ENCODE measurements at places on chromosomes 1 and 21. TPM values are rescaled to one million over a fixed set of nuclear protein-coding genes. Genes with fewer than 3 reads are reported as not detected.

GRCh38 chr1:65309304-65310077 lies at the start of gene DNAJC6:
TSS of gene DNAJC6 (plus strand) at chr1:65309543. CDS start at chr1:65309746, 203 bp downstream.
- peak; percentile 34 for DNase-seq

- DNase-seq: no peak
Observed at GRCh38 chr21:33988237-33989017, 72.8 kb upstream of the ATP5PO start.

DNA sequence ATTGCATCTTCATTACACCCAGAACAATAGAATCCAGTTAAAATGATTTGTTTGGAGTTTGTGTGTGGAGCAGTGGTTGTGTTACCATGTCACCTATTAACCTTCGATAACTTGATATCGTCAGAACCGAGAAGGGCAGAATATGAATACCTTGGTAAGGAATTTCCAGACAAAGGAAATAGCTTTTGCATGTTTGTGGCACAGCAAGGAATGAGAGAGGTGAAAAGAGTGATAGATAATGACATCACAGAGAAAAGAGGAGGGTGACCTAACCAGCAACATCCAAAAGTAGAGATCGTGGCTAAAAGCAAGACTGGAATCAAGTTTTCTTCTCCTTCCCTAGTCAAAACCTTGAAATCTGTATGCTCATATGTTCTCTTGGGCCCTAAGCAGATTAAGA lies 244.6 kb upstream of the NEGR1 start:
- DNase-seq: peak; percentile 28

DNA sequence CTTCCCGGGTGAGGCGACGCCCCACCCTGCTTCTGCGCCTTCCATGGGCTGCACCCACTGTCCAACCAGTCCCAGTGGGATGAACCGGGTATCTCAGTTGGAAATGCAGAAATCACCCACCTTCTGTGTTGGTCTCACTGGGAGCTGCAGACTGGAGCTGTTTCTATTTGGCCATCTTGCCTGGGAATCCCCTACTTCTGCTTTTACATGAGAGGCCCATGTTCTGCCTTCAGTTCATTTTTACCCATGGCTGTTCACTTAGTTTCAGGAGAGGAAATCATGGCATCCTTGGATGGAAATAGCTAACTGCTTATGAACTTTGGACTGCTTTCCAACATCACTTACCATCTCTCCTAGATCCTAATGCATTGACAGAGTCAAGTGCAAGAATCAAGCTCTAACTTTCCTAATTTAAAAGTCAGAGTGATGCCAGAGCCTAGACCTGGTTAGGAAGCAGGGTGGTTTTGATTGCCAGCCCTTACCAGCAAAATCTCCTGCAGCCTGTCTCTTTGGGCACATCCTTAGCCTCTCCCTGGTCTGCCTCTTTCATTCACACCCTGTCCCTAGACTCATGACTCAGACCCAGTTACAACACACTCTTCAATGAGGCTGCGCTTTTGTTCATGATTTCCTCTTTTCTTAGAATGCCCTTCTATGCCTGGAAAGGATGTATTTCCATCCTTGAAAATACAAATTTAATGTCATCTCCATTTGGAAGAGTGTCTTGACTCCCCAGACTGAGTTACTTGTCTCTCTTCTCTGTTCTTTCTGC lies 137.2 kb downstream of the KCTD3 start:
- DNase-seq: peak; percentile 22

DNA sequence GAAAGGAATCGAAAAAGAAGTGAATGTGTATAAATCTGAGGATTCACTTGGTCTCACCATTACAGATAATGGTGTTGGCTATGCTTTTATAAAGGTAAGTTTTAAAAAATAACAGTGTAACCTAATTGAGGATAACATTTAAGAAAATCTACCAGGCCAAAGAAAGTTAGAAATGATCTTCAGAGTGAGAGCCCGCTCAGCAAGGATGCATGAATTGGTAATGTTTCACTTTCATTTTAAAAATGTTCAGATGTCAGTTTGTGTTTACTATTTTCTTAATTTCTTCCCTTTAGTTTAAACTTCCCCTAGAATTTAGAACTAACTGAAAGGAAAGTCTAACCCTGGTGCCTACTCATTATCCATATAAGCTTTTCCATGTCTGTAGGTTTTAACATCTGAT lies 35.0 kb downstream of the GIPC2 start:
- no peak for DNase-seq

- no peak for DNase-seq
Observed at GRCh38 chr1:2229037-2229864, 1.1 kb downstream of the SKI start.

DNA sequence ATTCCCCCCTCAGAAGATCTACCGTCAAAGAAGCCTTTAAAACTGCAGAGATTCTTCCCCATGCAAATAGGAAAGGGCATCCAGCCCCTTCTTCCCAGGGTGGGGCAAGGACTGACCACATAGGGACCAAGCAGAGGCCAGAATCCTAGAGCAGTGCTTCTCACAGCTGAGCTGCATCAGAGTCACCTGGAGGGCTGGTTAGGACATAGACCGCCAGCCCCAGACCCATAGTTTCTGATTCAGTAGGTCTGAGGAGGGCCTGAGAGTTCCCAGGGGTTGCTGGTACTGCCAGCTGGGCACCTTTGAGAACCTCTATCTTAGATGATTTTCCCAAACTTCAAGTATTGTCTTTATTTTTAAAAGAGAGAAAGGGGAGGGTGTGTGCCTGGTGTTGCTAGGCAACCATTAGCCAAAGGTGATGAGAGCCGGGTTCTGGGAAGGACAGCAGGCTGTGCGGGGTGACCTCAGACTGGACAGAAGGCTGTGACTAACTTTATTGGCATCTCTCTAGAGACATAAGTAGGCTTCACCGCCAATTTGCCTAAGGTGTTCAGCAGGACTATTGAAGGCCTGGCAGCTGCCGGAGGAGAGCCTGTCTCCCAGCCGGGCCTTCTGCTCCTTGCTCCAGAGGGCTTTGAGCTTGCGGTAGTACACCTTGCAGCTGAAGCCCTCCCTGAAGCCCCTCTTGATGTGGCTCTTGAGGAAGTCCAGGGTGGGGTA lies 3.0 kb downstream of the SPATA46 start:
- peak; percentile 91 for DNase-seq

DNA sequence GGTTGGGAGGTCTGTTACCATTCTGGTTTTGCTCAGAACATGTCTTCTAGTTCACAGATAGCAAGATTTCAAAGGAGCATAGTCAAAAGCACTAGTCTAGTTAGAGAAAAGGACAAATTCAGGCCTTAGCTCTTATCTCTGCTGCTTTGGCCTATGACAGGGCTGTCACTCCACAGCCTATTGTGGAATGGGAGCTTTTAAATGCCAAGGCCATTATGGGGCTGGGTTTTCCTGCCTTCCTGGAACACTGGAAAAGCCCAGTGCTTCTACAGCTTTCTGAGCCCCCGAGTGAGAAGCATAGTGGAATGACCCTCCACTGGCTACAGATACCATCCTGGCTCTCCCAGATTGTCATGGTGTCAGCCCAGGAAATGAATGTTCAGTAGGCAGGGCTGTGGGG lies 9.3 kb downstream of the MTFR1L start:
- no peak for DNase-seq

DNA sequence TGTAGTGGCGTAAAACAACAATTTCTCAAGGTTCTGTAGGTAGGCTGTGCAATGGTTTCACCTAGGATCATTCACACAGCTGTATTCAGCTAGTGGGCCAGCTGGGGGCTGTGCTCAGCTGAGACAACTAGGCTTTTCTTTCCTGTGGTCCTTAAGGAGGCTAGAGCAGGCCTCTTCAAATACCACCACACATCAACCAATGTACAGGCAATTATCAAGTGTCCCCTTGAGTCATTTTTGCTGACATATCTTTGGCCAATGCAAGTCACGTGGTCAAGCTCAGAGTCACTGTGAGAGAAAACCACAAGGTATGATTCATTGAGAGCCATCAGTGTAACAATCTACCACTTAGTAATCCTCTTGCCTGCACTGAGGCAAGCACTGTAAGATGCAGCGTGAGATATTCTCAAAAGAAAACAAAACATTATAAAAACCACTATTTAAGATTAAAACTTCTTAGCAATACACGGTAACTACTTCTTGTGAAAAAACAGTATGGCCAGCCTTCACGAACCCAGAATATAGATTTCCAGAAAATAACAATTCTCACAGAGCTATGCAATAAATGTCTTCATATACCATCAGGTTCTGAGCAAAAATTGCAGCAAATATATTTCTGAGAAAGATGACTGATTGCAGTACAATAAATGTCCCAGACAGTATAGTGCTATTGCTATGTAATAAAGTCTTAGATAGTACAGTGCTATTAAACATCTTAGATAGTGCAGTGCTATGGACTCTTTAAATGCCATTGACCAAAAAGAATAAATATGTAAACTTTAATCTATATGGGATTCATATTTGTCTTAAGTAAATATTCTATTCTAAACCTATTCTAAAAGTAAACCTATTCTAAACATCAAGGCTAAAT lies 55.3 kb downstream of the NME7 start:
- DNase-seq: peak; percentile 99

DNA sequence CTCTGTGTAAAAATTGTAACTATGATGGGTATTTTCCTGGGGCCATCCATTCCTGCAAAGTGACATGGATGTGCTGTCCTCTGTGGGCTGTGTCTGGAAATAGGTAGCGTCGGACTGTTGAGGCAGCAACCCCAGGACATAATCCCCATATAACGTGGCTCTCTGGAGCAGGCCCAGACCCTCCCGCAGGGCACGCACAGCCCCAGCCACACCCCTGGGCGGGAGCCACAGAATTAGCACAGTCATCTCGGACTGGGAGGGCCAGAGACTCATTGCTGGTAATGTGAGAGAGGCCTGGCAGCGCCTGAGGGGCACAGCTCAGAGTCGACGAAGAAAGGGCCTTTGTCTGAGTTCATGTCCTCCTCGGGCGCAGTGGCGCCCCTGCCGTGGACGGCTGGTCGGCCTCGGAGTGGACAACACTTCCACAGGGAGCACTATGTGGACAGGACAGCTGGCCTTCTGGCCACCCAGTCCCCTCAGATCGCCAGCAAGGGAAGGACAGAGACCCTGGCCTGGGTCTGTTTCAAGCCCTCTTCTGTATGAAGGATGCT lies 20.1 kb downstream of the SIM2 start:
- peak; percentile 56 for DNase-seq

- DNase-seq: no peak
Observed at GRCh38 chr1:221089803-221090202, 210.6 kb downstream of the HLX start.

DNA sequence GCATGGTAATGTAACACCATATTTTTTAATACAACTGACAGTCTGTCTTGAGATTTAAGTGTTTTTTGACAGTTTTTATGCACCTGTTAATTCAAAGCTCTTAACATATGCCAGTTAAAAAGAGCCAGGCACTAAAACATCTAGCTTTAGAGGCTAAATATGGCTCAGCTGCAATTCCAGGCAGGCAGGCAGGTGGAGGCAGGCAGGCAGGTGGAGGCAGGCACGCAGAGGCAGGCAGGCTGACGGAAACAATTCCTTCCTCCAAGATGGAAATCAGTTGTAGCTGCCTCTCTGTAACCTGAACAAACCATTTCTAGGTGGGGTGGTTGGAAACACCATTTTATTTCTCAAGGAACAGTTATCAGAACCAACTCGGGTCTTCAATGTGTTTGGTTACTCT lies 51.2 kb downstream of the GORAB start:
- no peak for DNase-seq

DNA sequence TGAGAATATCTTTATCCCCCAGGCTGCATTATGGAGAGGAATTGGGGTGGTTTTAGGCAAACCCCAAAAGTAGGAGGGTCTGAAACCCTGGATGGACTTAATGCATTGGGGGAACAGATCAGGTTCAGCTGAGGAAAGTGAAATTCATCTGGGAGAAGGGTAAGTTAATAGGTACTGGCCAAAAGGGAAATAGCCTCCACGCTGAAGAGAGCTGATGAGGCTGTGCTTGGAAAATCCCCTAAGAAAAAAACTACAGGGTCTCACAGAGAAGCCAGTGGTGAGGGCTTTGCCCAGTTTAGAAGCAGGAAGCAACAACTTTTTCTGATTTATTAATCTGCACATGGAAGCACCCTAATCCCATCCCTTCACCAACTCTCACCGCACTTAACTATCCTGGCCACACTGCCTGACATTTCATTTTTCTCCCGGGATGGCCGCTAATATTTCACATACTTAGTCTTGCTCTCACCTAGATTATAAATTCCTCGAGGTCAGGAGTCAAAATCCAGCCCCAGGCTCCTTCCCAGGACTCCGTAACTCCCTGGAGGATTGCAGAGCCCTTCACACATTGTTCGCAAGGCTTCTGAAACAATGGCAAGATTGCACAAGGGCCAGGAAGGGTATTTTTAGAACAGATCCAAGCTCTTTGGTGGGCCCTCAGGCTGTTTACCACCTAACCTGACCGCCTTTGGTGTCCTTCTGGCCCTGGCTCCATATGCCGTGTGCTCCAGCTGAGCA lies 60.9 kb upstream of the TARBP1 start:
- DNase-seq: no peak

GRCh38 chr1:39105061-39105840 lies 79.1 kb downstream of the NDUFS5 start:
- DNase-seq: no peak

GRCh38 chr1:187342495-187342894 lies 513.7 kb downstream of the PLA2G4A start:
- DNase-seq: no peak

- DNase-seq: no peak
Observed at GRCh38 chr1:244974106-244974505, 109.8 kb upstream of the HNRNPU start.

DNA sequence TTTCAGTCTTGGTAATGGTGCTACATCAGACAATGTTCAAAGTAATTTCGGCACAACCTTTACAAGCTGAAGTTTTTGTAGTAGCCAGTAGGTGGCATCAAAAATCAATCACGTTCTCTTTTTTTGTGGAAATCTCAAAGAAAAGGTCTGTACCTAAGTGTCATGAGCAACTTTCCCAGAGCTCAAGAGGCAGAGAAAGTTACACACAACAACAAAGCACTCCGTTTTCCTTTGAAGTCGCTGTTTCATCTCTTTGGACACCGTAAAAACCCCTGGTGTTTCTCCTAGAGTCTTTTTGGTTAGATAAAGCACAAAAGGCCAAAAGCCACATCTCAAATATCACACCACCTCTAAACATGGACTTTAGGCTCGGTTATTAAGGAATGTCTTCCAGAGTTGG lies 131.6 kb downstream of the LHX8 start:
- peak; percentile 51 for DNase-seq

- DNase-seq: peak; percentile 61
Observed at GRCh38 chr1:151372058-151372934, at the start of gene SELENBP1. TSS of gene SELENBP1 (minus strand) at chr1:151372705. CDS start at chr1:151372641, 64 bp downstream.

Gene PUSL1
- 14.2 TPM for total RNA-seq

Gene GPR161
- 10.4 TPM for total RNA-seq

Gene STUM
- total RNA-seq: not detected

Gene FAM72D
- total RNA-seq: 0.15 TPM

Gene LEFTY1
- total RNA-seq: not detected

Gene MYCL
- total RNA-seq: 0.70 TPM

Gene NTMT2
- total RNA-seq: not detected

Gene KANK4
- total RNA-seq: not detected

Gene SLC45A1
- total RNA-seq: 0.52 TPM

Gene TAS1R1
- not detected for total RNA-seq
